H7 (cell line): ENCODE measurements at places on chromosomes 4 and X.

- peak; percentile 71 for DNase-seq
Measured at GRCh38 chr4:123418351-123418931, 21.8 kb downstream of the SPRY1 start.

- peak; percentile 66 for DNase-seq
Measured at GRCh38 chr4:158170691-158171561, 1.9 kb downstream of the GASK1B start.

GRCh38 chrX:46574774-46575381 lies 1.3 kb downstream of the CHST7 start:
- peak; percentile 62 for DNase-seq

DNA sequence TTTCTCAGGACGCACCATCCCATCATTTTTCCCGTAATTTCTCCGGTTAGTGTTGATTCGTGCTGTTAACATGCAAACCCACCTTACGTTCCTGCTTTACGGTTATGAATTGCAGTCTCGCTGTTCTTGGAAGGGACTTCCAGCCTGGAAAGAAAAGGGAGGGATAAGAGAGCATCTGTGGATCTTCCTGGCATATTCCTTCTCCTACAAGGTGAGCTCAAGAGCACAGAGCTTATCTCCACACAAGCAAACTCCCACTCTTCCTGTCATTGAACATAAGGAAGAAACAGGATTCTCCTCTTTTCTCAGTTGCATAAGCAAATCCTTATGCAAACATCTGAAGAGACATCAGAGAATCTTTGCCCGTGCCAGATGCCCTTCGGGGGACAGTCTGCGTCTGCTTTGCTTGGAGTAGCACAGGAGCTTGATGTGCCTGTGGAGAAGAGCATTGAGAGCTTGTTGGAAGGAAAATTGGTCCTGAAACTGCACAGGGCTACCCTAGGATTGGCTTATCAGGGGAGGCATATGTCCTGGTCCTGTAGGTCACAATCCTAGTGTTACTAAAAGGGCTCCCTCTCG lies 127.0 kb downstream of the ASMT start:
- DNase-seq, result no peak

DNA sequence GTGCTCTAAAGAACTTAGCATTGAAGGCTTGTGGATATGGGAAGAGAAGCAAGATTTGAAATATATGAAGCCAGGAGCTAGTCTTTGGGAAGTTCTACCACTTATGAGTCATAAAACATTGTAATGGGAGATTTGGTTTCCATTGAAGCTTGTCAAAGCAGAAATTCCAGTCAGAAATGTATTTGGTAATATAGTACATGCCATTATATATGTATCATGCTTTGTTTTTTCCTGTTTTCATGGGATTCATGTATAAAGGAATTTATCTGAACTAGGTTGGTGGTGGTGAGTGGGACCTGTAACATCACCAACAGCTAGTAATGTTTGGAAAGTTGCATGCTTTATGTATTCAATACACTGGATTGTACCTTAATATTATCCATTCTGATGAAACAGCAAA lies 14.6 kb upstream of the DCAF8L2 start:
- DNase-seq, result no peak

DNA sequence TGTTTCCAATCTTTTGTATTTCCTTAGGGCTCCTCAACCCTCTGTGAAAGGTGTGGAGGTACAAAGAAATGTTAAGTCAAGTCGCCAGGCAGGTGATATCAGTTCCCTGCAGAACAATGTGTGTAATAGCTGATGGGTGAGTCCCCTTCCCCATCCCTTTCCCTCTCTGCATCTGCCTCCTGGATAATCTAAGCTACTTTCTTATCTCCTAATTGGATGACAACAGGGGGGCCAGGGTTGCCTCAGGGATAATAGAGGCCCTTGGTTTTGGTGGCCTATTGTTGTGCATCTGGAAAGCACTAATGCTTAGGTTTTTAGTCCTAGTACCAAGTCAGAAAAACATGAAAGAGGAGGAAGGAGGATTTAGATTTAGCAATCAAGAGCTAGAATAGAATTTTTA lies 29.1 kb downstream of the MAGED1 start:
- DNase-seq, result no peak

DNA sequence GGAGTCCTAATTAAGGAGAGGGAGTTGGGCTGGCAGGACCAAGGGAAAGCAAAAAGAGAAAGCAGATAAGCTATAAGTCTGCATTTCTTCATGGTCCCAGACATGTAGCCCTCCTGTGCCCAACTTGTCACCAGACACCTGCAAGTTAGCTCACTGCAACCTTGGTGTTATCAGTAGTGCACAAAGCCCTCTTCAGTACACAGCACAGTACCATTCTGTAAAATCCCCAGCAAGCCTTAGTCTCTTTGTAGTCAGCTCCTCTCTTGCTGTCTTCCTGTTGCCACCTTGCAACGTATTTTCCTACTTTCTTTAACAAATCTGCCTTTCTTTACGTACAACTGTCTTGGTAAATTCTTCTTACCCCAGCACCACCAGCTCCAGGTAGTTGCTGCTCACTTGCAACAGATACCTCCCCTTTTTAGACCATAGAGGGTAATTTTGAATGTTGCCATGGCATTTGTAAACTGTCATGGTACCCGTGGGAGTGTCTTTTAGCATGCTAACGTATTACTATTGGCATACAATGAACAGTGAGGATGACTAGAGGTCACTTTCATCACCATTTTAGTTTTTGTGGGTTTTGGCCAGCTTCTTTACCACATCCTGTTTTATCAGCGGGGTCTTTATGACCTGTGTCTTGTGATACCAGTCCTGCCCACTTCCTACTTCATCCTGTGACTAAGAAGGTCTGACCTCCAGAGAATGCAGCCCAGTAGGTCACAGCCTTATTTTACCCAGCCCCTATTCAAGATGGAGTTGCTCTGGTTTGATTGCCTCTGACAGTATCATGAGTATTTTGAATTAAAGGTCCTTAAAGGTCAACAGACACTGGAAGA lies 28.3 kb upstream of the AP1S2 start:
- no peak for DNase-seq

DNA sequence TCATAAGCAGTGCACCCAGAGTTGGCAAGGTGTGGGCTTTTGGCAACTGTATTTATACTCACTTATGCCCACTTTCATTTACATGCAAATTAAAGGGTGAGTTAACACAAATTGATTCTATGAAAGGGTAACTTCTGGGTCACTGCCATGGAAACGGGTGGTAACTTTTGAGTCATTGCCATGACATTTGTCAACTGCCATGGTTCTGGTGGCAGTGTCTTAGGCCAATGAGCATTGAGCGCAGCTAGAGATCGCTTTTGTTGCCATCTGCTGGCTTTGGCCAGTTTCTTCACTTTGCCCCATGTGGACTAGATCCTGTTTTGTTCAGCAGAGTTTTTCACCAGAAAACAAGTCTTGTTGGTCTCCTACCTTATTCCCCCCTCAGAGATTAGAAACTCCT lies 170.8 kb upstream of the NUDT6 start:
- no peak for DNase-seq

GRCh38 chr4:947491-947971 lies 15.3 kb downstream of the TMEM175 start:
- peak; percentile 71 for DNase-seq

- DNase-seq, result no peak
Measured at GRCh38 chr4:152640058-152640921, 39.5 kb downstream of the TMEM154 start.

- DNase-seq, result peak; percentile 39
Measured at GRCh38 chr4:185318679-185319078, 77.0 kb downstream of the LRP2BP start.

DNA sequence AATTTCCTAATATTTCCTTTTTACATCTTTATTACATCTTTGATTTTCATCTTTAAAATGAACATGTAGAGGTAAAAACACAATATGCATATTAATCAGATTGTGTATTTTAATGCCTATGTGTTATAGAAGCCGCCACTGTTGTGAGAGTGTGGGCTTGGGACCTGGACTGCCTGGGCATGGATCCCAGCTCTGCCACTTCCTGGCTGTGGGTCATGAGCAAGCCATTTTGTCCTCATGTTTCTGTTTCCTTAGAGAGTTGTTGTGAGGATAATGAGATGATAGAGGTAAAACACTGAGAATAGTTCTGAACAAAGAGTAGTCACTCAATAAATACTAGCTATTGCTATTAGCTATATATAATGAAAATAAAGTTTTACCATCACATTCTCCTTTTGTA lies 38.4 kb upstream of the SCOC start:
- no peak for DNase-seq

GRCh38 chr4:102219129-102219528 lies 126.2 kb downstream of the SLC39A8 start:
- no peak for DNase-seq

GRCh38 chr4:148196164-148196563 lies 246.1 kb downstream of the NR3C2 start:
- no peak for DNase-seq

DNA sequence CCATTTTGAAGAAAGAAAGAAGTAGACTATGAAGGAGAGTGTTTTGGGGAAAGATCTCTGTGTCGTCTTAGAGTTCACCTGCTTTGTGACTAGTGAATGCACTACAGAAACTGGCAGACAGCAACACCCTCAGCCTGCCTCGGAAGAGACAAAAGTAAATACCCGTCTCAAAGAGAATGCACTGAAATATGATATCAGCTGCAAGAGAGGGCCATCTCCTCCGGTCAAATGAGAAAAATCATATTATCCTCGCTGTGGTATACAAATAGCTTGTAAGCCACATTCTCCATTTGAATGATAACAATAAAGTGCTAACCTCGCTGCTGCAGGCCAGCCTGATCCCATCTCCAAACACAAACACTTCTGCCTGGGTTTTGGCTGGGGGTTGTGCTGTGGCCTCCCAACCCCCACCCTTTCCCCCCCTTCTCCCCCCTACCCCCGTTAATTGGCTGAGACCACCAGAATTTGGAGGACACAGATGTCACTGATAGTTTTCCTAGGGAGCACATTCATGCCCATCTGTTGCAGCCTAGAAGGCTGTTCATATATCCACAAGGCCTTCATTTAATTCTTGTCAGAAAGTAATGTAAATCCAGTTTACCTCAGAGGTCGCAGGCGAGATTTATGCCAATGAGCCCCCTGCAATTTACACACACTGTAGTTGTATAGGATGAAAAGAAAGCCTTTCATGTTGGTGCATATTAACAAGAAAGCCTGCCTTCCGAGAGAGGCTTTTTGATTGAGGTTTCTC lies 46.3 kb downstream of the ALPK1 start:
- DNase-seq, result no peak

DNA sequence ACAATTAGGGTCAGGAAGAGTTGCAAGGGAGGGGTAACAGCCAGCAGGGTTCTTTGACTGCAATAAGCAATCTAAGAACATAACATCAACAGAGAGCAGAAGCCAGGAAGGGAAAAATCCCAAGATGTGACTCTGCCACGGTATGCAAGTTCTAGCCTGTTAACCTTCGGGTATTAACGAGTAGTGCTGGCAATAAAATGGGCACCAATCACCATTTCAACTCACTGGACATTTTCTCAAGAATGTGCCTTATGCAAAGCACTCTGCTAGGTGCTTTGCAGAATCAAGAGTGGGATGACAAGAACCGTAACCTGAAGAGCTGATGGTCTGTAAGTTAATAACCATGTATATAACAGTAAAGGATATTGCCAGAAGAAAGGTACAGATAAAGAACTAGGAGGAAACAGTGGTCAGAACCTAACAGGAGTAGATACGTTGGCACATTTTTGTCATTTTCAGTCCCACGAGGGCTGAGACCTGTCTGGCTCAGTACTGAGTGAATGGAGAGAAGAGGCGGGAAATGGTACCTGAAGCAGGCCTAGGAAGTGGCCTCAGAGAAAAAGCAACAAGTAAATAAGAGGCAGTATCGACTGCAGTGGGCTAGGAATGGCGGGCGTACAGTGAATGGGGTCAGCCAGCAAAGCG lies 2.7 kb downstream of the ELOVL6 start:
- no peak for DNase-seq

GRCh38 chr4:150280081-150280895 lies 202.0 kb downstream of the DCLK2 start:
- DNase-seq, result no peak

DNA sequence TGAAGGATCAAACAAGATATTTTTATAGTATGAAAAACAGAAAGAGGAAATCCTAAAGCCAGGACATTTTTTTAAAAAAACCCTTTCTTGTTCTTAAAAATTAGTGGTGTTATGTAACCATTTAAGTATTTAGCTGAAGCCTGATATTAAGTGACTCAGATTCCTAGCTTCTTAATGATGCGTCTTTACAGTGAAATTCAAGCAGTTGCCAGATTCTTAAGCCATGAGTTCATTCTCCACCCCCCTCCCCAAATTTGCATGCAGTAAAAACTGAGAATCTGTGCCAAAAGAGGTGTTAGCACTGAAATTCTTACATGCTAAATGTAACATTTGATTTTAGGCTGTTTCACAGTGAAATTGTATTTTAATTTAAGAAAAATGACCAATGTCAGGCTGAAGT lies 180.8 kb downstream of the RAPGEF2 start:
- DNase-seq, result peak; percentile 22

GRCh38 chr4:48332661-48333060 lies 8.7 kb upstream of the SLAIN2 start:
- no peak for DNase-seq

DNA sequence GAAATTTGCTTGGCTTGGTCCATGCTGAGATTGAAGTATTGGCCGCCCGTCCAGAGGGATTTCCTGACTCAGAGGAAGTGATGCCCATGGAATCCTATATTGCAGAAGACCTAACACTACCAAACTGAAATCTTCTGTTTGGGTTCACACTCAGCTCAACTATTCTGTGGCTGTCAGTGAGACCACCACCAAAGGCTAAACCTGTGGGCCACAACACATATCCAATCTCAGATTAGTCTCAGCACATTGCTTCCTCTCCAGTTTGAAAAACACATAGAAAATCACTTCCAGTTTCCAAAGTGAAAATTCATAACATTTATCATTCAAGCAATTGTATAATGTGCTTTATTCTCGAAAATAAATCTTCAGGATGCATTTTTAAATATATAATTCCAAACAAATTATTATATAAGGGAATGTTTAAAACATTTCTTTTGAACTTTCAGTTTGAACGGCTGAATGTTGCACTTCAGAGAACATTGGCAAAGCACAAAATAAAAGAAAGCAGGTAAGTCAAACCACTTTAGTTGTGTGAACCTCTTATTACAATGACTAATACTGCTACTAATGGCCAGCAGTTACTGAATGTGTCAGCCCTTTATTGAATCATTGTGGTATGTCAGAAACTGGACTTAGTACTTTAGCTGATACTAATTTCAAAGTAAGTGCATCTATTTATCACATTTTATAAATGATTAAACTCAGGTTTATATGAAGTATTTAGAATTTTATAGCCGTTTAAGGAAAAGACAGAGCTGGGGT lies 37.0 kb downstream of the GUCY1A1 start:
- no peak for DNase-seq

DNA sequence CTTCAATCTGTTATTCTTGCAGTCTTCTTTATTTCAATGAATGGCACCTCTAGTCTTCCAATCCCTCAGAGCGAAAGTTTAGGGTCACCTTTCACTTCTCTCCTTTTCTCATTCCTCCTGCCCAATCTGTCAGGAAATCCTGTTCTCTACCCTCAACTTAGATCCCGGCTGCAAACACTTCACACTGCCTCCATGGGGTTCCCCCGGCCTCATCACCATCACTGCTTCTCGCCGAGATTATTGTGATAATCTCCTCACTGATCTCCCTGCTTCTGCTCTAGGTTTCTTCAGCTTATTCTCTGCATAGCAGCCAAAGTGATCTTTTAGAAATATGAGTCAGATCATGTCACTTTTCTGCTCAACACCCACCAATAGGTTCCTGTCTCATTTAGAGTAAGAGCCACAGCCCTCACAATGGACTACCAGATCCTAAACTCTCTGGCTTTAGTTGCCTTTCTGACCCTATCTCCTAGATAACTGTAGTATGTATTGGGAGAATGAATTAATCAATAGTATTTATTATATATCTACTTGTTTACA lies 43.6 kb upstream of the TBC1D9 start:
- DNase-seq, result no peak

GRCh38 chr4:82515705-82516104 lies 46.1 kb downstream of the TMEM150C start:
- DNase-seq, result no peak
